Articular chondrocyte of knee joint (primary cell): ENCODE measurements at places on chromosomes 6 and 20. TPM values are rescaled to one million over a fixed set of nuclear protein-coding genes. Genes with fewer than 3 reads are reported as not detected.

RALY gene
- 54.9 and 59.5 TPM in 2 replicates for total RNA-seq

NEDD9 gene
- total RNA-seq, result 2.6 and 3.4 TPM in 2 replicates

LGSN gene
- not detected in 2 replicates for total RNA-seq

BPIFB1 gene
- total RNA-seq, result not detected in 2 replicates

GGT7 gene
- total RNA-seq, result 8.2 and 8.4 TPM in 2 replicates

LTA gene
- not detected in 2 replicates for total RNA-seq

TRIM15 gene
- total RNA-seq, result not detected in 2 replicates

FERMT1 gene
- 3.9 and 5.1 TPM in 2 replicates for total RNA-seq

DSE gene
- 167 and 173 TPM in 2 replicates for total RNA-seq
